ENCODE measurements at places on chromosomes 16 and 17. TPM values are rescaled to one million over a fixed set of nuclear protein-coding genes. Genes with fewer than 3 reads are reported as not detected.
A peak's percentile ranks its signal among the peaks of the same experiment; 100 is the strongest.

CDH3 gene
- 70.3 TPM for total RNA-seq

RRAD gene
- total RNA-seq, result 0.24 TPM

AGRP gene
- total RNA-seq, result not detected

FAM222B gene
- total RNA-seq, result 14.2 TPM

JMJD8 gene
- 61.6 TPM for total RNA-seq

MT1M gene
- total RNA-seq, result not detected

GALR2 gene
- total RNA-seq, result 2.8 TPM

GRCh38 chr16:3945751-3946603, 65.5 kb upstream of the CREBBP start:
- DNase-seq, result peak; percentile 86

DNA sequence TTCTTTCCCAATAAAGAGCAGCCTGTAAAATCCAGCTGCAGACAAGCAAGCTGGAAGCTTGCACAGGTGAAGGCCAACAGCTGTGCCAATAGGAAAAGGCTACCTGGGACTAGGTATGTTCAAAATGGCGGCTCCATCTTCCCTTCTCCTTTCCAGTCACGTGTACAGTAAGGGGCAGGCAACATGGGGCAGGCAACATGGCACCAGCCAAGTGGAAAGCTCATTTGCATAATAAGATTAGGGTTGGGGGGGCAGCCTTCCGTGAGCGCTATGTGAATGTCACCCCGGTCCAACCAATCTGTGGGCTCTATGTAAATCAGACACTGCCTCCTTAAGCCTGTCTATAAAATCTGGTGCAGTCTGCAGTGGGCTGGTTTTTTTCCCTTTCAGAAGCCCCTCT, 31.3 kb downstream of the TVP23A start:
- no peak for DNase-seq

- no peak for DNase-seq
Observed at GRCh38 chr17:27810211-27810901, 10.0 kb upstream of the NOS2 start.

- DNase-seq, result peak; percentile 89
Observed at GRCh38 chr16:68756239-68756915, 19.3 kb downstream of the CDH1 start.

- DNase-seq, result peak; percentile 8
Observed at GRCh38 chr17:1005361-1005946, 8.5 kb downstream of the TIMM22 start.

DNA sequence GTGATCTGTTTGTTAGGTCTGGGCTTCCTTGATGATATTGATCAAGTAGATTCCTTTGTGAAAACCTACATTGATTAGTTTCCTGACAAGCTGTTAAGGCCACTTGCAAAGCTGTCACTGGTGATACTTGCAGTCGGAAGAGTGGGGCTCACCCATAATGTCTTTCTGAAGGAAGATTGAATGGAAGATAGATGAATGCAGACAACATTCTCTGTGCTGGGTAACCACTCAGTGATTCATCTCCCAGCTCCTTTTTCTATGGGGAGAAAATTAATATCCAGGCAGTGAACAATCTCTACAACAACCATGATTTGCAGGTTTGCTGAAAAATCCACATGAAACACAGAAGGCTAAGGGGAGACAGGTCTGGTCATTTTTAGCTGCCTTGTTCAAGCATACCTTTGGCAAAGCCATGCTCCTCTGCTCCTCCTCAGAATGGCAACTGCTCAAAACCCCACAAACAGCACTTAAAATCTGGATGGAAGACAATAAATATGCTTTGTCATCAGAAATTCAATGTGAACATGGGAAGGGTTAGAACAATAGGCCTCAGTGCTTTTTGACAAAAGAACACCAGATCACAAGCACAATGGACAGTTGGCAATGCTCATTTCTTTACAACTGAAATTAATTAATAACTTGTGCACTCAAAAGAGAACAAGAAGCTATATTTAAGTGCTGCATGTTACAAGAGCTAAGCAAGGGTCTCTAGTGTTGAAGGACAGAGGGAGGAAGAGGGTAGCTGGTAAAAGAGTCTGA, 495.4 kb downstream of the TOX3 start:
- no peak for DNase-seq

- no peak for DNase-seq
Observed at GRCh38 chr16:81195885-81196534, 42.5 kb upstream of the BCO1 start.

DNA sequence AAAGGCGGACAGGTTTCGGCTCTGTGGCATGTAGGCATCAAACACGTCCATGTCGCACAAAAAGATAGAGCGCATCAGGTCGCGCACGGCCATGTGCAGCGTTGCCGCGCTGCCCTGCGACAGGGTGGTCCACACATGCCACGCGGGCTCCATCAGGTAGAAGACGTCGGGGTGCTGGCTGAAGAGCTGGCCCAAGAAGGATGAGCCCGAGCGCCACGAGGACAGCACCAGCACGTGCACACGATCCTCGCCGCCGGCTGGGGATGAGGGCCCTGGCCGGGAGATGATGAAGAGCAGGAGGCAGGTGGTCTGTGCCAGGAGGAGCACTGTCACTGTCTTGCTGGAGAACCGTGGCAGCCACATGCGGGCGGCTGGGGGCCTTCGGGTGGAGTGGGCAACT, 5.9 kb downstream of the CHST5 start:
- no peak for DNase-seq

GRCh38 chr16:68772030-68772681, 35.1 kb downstream of the CDH1 start:
- no peak for DNase-seq

- no peak for DNase-seq
Observed at GRCh38 chr16:30185683-30186421, 2.5 kb downstream of the CORO1A start.

DNA sequence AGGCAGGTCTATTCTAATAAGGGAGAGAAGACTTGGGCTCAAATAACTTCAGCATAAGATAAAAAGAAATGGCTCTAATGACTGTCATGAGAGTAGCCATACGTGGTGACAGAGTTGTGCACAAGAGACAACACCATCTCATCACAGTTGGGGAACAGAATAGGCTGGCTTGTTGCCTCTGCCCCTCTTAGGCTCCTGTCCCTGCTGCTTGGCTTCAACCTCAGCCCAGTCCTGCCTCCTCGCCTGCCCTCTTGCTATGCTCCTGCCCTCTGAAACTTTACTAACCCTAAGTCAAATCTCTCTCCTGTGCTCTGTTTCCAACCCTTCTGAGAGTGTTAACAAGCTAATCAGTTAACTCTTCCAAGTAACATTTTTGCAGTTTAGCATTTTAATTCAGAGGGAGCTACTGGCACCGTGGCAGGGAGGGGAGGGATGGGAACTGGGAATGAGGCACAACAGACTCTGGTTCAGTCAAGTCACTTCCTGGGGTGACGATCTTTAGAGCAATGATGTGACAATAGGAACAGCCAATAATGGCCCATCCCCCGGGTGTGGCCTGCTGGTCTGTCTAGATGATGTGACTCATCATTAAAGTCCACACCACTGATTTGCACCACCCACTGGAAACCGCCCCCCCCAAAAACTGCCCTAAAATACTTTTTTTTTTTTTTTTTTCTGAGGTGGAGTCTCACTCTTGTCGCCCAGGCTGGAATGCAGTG, 35.5 kb downstream of the DNAH17 start:
- DNase-seq, result peak; percentile 69

DNA sequence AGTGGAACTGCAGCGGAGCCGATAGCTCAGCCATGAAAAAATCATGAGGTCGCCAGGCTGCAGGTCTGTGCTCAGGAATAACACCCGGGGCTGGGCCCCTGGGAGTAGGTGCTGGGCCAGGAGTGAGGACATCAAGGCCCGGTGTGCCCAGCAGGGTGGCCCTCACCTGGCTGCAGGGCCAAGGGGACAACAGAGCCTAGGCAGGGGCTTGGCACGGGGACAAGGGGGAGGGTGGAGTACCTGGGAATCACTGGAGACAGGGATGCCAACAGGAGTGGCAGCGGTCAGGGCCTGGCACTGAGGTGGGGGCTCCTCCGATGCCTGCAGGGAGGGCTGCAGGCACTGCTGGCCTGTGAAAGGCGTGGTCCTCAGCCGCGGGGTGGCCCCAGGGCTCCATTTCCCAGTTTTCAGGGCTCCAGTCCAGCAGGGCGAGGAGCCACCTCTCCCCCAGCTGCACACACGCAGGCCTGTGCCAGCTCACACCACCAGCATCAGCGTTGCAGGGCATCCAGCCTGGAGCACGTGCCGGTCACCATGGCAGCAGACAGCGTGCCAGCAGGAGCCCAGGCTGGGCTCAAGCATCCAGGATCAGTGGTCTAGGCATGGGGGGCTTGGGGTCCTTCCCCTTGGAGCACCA, 4.7 kb upstream of the FSCN2 start:
- no peak for DNase-seq

- no peak for DNase-seq
Observed at GRCh38 chr17:66737524-66737923, 97.4 kb upstream of the CACNG5 start.

GRCh38 chr17:5065227-5065744, 13.0 kb upstream of the ZFP3 start:
- no peak for DNase-seq

DNA sequence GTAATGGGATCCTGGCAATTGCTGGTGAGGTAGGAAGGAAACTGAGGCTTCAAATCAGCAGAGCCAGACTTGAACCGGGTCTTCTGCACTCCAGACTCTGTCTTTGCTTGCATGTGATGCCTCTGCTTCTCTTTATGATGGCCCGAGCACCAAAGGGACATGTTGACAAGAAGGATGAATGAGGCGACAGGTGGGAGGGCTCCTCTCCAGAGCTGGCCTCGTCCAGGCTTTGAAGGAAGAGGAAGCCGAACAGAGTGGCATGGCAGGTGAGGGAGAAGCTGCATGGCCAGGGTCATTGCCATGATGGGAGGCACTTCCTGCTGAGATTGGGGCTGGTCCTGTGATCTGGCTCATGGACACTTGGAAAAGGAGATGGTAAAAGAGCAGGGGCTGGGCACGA, 40.8 kb downstream of the AKAP1 start:
- no peak for DNase-seq

Measured in PC-9 (cell line).